ENCODE measurements at places on chromosomes 3 and 15. TPM values are rescaled to one million over a fixed set of nuclear protein-coding genes. Genes with fewer than 3 reads are reported as not detected.

DNA sequence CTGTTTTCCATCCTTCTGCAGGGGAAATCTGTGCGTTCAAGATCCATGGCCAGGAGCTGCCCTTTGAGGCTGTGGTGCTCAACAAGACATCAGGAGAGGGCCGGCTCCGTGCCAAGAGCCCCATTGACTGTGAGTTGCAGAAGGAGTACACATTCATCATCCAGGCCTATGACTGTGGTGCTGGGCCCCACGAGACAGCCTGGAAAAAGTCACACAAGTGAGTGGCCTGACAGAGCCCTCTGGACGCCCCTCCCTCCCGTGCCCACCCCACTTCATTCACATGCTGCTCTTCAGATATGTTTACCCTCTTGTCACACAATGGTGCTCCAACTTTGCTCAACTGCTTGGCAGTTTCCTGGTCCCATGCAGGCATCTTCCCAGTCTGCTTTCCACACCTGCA, 274.3 kb upstream of the TRIM42 start:
- DNase-seq, result no peak

The SLITRK3 gene
- total RNA-seq, result 1.2 TPM

- no peak for DNase-seq
These were observed 88.8 kb downstream of the SENP7 start for GRCh38 chr3:101423984-101424888.

The NSMCE3 gene
- total RNA-seq, result 5.9 TPM

DNA sequence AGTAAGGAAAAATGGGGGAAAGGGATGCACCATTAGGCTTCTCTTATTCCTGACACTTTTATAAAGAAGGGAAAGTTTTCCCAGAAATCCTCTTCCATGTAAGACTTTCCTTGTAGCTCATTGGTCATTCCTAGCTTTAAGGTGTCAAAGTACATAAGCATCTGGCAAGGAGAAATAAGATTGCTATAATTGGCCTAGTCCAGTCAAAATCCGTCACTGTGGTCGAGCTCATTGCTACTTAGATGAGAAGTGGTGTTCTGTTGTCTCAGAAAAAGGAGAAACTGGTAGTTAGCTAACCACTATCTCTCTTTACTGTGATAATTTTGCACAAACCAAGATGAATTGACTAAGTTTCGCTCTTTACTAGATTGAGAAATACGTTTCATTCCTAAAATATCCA, 370.1 kb downstream of the CNTN4 start:
- DNase-seq, result no peak
